ENCODE measurements at places on chromosomes 2 and 18.

- no peak for DNase-seq
These were observed 550.6 kb upstream of the ACVR2A start for GRCh38 chr2:147293991-147294824.

DNA sequence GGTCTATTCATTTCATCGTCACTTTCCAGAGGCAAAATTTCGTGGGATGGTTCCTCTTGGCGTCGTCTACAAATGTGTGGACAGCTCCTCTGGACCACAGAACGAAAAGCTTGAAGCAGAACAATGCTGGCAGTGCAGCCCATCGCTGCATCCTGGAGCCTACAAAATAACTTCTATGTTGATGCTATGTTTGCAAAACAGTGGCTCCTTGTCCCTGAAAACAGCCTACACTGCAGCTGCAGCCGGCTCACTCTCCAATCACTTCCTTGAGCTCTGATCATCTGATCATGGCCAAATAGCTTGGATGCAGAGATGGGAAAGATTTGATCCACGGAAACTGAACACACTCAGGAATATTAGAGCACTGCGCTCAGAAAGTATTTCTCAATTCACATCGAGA, 60.0 kb downstream of the DOCK10 start:
- DNase-seq = no peak

GRCh38 chr2:110978756-110979470, 141.8 kb upstream of the BCL2L11 start:
- DNase-seq = no peak

DNA sequence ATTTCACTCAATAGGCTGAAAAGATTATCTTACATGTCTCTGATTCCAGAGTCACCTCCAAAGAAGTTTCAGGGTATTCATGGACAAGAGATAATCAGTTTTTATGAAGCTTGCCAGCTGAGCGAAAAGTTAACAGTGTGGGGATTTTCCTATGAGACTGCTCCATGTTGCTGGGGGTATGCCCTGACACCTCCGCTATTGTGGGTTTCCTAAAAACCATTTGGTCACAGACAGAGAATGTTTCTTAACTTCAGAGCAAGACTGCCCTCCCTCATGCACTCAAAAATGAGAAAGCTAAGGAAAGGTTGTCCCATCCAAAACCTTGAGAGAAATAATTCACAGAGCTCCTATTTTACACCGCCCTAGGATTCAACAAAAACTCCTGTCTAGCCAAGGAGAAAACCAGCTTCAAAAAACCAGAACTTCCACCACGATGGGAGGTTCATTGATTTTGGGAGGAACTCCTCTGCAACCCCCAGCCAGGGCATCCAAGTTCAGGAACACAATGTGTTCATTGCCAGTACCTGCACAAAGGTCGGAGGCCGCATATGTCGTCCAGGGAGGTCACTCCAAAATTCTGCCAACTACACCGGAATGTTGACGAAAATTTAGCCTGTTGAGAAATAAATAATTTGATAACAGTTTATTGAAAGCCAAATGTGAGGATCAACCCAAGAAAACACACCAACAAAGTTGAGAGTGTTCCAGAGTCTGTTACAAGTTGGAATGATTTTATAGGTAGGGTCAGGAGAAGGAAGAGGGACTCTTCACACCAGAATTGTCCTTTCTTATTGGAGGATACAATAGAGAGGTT, 104.3 kb downstream of the SP100 start:
- no peak for DNase-seq

- DNase-seq = no peak
These were observed 124.1 kb upstream of the NDUFV2 start for GRCh38 chr18:8978394-8978793.

- DNase-seq = no peak
These were observed 39.7 kb downstream of the TMEM177 start for GRCh38 chr2:119718501-119719260.

DNA sequence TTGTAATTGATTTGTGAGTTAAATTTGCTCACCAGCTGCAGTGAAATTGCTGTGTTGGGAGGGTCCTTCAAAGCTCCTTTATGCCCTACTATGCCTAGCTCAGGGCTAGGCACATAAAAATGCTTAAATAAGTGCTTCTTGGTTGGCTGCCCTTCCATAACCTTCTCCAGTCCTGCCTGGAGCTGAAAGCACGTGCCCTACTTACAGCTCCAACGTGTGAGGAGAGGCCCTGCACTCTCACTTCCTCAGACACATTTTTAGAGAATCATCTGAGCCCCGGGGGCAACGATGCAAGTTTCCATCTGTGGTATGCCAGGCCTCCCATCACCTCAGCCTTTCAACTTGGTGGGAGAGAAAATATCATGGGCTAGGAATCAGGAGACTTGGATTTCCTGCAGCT, 202.7 kb downstream of the BCL11A start:
- DNase-seq = no peak

DNA sequence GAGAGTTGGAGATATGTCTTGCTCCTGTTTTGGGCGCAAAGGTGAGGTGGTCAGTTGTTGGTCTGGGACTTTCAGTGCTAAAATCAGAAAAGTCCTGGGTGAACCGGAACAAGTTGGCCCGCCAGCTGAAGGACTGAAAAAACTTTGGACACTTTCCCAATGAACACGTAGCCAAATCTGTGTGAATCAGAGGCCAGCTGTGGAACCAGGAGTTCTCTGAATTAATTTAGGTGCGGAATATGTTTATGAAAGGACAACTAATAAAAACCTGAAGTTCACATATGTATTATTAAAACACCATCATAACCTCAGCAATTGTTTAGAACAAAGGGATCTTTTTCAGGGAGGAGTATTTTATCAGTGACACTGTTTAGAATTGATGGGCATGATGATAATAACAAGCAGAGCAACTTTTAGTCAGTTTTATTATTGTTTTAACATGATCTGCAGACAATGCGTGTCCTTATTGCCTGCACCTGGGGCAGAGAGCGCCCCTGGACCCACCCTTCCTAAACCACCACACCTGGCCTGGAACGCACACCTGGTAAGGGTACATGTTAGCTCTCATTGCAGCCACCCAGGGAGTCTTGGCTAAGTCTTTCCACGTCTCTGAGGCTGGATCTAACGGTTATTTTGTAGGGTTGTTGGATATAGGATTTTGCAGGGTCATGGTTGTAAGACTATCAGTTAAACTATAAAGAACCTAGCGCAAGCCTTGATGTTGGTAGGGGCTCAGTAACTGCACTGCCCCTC, 9.9 kb upstream of the ODC1 start:
- DNase-seq = no peak

GRCh38 chr18:37322492-37323035, 243.0 kb downstream of the CELF4 start:
- DNase-seq = no peak

DNA sequence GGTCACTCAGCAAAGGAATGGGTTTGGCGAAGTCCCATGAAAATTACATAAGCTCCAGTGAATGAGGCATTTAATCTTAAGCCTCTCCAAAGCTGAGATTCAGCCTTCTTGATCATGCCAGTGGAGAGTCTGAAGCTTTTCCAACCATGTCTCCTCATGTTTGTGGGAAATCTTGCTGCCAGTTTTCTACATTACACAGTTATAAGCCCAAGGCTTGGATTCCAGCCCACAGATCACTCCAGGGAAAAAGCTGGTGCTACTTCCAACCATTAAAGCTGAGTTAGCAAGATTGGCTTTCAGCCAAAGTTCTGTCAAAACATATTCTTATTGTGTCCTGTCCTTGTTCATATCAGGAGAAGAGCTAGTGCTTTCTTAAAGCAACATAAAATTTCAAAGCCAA, 293.8 kb downstream of the LRRTM4 start:
- no peak for DNase-seq

- DNase-seq = no peak
These were observed 70.5 kb downstream of the ID2 start for GRCh38 chr2:8752385-8752784.

DNA sequence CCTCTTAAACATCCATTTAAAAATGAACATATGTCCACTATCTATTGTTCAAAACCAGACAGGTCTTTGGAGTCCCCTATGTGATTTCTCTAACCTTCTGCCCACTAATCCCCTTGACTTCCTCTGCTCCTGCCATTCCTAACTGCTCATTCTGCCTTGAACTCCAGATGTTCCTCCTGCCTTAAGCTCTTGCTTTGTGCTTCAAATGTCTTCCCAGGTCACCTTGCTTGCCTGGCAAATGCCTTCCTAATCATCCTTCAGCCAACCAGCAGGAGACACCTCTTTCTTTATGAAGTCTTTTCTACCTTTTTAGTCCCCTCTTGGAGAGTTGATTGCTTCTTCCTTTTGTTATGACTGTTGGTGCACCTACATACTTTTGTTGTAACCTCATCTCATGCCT, 1043.0 kb upstream of the CHAC2 start:
- no peak for DNase-seq

DNA sequence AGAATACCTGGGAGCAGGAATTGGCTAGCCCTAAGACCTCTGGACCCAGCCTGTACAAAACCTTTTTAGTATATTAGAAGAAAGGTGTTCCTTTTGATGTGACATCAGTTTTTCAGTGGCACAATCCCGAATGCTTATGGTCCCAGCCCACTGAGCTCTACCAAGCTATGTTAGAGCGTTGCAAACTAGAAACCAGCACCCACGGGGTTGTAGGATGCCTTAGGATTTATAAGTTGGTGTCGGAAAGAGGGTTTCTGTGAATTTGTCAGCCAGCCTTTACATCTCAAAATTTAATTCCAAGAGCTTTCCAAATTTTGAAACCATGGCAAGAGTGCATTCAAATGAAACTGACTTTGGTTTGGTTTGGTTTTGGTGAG, 499 bp upstream of the LMAN1 start:
- no peak for DNase-seq

- DNase-seq = no peak
These were observed 262.0 kb downstream of the DLGAP1 start for GRCh38 chr18:4193086-4193485.

DNA sequence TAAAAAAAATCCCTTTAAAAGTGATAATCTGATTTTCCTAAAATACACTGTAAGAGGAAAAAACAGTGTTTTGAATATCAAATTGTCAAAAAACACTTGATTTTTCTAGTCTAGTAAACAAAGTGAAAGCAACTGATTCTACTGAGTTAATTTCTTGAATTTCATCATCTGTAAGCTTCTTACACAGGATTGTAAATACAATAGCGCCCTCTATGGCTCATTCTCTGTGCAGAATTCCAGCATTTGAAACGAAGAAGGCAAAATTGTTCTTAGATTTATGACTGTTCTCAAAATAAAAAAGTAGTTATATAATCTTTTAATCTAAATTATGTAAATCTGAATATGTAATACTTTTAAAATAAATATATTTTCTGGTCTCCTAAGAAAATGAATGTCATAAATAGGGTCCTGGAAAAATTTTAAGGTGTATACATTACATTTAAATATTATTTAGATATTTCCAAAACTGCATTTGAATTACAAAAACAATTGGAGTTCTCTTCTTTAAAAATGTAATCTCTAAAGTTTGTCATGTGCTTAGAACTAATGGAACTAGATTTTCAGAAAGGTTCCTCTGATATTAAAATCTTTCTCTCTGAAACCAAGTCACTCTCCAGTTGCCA, 176.9 kb upstream of the MC4R start:
- DNase-seq = no peak

GRCh38 chr18:37639846-37640245, 74.2 kb upstream of the CELF4 start:
- DNase-seq = no peak

GRCh38 chr2:193841384-193842150, 1646.8 kb upstream of the TMEFF2 start:
- DNase-seq = no peak

GRCh38 chr18:25279133-25279532, 72.8 kb downstream of the ZNF521 start:
- DNase-seq = no peak

GRCh38 chr2:56680971-56681631, 497.3 kb downstream of the CCDC85A start:
- no peak for DNase-seq

- no peak for DNase-seq
These were observed 312.2 kb downstream of the LRATD1 start for GRCh38 chr2:14944562-14945346.

GRCh38 chr2:69208023-69208595, 178.9 kb downstream of the GFPT1 start:
- DNase-seq = no peak

DNA sequence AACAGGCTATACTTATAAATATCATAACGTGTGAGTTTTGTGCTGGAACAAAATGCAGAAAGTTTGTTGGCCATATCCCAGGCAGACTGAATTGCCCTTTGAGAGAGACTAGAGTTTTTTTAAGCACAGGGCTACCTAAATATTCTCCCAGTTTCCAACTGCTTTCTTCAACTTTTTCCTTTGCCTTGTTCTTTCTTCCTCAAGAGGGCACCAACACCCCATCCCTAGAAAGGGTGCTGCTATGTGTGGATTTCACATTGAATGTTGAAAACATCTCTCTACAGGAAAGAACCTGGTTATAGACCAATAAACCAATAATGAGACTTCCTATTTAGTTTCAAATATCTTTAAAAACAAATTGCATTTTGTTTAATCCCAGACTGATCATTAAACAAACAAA, 87.9 kb downstream of the ICOS start:
- no peak for DNase-seq

- DNase-seq = peak; percentile 62
These were observed 579 bp downstream of the MAT2A start for GRCh38 chr2:85539361-85540132.

DNA sequence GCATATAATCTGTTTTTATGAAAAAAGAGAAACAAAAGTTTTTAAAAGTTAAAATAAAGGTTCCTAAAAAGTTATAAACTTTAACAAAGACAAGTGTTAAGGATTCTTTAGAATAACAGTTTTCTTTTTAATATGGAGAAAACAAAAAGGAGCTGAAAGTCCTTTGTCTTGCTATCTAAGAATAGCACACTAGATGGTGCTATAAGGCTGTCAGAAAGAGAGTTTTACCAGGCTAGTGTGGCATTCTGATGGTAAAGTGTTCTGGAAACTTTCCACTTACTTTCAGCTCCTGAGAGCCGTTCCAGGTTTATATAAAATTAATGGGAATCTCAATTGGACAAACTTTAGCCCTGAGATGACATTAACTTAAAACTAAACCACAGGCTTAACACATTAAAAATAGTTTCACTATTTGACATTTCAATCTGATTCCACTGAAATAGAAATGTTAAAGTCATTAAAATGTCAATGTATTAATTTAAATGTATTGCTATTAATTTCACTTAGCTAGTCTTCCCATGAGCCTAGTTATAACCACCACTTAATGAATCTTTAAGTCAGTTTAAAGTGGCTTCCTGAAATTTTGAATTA, 3.7 kb downstream of the FBXO48 start:
- DNase-seq = no peak

Measured in stimulated activated CD8-positive, alpha-beta memory T cell treated with anti-CD3 and anti-CD28 coated beads, Interleukin-15, amount 100 ng/mL, for 4 hours (primary cell).